Peyer's patch (tissue), 4 donors: ENCODE measurements at places on chromosomes 1 and 21. TPM values are rescaled to one million over a fixed set of nuclear protein-coding genes. Genes with fewer than 3 reads are reported as not detected.

ZNF648 gene
- not detected for total RNA-seq

PERM1 gene
- not detected for total RNA-seq

CACNA1S gene
- not detected for total RNA-seq

MRPL37 gene
- total RNA-seq, result 53.4 TPM

ADGRL4 gene
- total RNA-seq, result 3.2 TPM

TRAPPC10 gene
- total RNA-seq, result 92.3 TPM

SLC30A10 gene
- 18.9 TPM for total RNA-seq

HMGCS2 gene
- total RNA-seq, result 130 TPM

NIBAN1 gene
- 10.1 TPM for total RNA-seq

AMY2A gene
- not detected for total RNA-seq

DARS2 gene
- 10.3 TPM for total RNA-seq

ADAMTS4 gene
- 65.2 TPM for total RNA-seq

DNA sequence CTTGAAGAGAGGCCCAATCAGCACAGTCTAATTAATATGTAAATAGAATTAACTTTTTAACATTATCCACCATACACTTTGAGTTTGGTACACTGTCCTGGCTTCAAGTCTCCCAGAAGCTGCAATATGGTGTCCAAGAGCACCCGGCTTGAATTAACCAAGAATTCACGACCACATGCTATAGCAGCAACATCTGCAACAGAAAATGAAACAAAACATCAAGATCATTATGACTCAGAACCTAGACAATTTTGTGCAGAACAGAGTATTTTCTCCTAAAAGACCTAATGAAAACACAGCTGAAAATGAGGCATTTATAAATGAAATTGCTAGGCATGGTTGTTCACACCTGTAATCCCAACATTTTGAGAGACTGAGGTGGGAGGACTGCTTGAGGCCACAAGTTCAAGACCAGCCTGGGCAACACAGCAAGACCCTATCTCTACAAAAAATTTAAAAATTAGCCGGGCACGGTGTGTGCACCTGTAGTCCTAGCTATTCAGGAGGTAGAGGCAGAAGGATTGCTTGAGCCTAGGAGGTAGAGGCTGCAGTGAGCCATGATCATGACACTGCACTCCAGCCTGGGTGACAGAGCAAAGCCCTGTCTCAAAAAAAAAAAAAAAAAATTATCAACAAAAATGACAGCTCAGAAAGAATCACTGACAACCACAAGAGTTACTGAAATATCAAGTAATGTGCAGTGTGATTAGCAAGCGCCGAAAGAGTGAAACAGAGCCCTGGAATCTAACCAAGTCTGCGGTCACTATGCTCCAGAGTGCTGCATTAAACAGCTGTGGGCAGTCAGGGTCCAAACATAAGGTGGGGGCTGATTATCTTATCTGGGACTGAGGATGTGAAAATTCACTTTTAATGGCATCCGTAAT, 45.3 kb downstream of the HSF2BP start:
- no peak overlapping the region for H3K4me3 ChIP-seq
- no peak for DNase-seq
- no peaks in the 10 kb centered on the region for H3K27me3 ChIP-seq
- no peaks in the 10 kb centered on the region for H3K36me3 ChIP-seq
- no peak overlapping the region for H3K27ac ChIP-seq

DNA sequence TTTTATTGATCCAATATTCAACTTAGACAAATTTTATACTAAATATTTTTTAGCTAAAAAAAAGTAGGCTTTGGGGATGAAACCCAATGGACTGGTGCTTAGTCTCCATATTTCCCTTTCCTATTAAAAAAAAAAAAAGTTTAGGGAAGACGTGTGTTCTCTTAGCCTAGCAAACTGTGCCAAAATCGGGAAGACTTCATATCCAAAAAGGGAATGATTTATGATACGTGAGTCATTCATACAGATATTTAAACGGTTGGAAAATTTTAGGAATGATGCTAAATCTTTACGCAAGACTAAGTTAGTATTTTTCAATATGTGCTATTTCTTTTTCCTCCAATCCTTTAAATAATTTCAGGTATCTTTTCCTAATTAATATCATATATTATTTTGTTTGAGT, 50.7 kb downstream of the SPATA17 start:
- no peak overlapping the region for H3K27ac ChIP-seq
- H3K4me3 ChIP-seq, result no peak overlapping the region
- no peaks in the 10 kb centered on the region for H3K36me3 ChIP-seq
- H3K27me3 ChIP-seq, result no peaks in the 10 kb centered on the region
- no peak for DNase-seq
- no peaks in the 10 kb centered on the region for H3K4me1 ChIP-seq

GRCh38 chr1:5975133-5975880, 16.9 kb downstream of the NPHP4 start:
- no peaks in the 10 kb centered on the region for H3K27me3 ChIP-seq
- H3K36me3 ChIP-seq, result no peaks in the 10 kb centered on the region
- peak; percentile 74 for DNase-seq
- no peak overlapping the region for H3K27ac ChIP-seq
- H3K4me1 ChIP-seq, result no peaks in the 10 kb centered on the region

DNA sequence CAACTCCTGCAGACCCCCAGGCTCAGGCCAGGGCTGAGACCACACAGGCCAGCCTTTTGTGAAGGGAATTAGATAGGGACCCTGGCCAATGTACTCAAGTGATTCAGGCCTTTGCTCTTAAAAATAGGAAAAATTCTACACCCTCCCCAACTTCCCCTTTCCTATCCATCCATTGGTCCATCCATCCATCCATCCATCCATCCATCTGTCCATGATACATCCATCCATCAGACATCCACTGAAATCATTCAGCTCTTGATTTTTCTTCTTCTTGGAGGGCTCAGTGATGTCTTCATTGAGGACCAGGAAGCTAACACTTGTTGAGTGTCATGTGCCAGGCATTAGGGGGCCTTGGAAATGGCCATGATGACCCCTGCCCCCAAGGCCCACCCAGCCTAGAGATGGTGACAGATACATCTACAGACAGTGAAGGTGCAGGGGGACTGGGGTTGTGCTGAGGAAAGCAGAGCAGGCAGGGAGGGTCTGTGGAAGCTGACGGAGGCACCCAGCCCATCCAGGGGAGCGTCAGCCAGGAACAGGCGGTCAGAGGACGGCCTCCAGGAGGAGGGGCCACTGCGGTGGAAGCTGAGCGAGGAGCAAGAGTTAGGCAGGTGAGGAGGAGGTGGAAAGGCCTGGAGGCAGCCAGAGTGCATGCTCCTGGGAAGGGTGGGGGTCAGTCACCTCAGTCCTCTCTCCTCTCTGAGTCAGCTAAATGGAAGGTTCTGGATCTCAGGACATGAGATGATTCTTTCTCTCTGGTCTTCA, 81.9 kb downstream of the EPHB2 start:
- no peaks in the 10 kb centered on the region for H3K27me3 ChIP-seq
- H3K4me3 ChIP-seq, result no peak overlapping the region
- H3K36me3 ChIP-seq, result no peaks in the 10 kb centered on the region

DNA sequence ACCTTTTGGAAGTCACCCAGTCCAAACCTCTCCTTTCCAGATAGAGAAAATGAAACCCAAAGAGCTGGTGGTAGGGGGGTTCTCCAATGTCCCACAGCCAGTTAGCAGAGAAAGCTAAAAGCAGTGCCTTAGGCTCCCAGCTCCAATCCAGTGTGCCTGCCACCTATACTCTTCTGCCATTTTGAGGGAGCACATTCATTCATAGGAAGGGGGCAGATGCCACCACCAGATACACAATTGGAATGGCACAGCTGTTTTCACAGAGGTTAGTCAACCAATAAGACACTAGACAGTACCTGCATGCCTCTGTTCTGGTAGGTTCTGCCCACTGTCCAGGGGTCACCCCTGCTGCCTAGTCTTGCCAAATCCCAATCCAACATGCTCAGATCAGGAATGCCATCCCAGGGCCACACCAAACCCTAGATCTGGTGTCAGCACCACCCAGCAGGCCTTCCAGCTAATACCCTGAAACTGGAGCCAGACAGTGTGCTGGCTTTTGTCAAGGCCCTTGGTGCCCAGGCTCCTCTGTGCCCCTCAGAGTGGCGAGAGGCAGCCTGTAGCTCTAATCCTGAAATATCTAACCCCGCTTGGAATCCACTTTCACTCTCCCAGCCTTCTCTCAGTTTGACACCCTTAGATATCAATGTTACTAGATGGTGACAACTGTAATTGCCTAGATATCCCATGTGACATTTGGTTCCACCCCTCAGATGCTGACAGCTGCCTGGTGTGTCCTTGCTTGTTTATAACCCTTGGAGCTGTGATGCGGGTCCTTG, 178.6 kb downstream of the TGFBR3 start:
- H3K27ac ChIP-seq, result no peak overlapping the region
- H3K27me3 ChIP-seq, result no peaks in the 10 kb centered on the region
- no peak overlapping the region for H3K4me3 ChIP-seq
- DNase-seq, result no peak

DNA sequence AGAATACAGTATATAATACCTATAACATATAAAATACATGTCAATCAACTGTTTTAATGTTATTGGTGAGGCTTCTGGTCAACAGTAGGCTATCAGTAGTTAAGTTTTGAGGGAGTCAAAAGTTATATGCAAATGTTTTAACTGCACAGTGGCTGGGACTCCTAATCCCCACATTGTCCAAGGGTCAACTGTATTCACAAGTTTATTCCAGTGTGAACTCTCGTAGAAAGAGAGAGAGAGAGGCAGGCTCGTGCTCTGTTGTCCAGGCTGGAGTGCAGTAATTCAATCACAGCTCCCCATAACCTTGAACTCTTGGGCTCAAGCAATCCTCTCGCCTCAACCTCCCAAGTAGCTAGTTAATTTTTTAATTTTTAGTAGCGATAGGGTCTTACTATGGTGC, 66.0 kb downstream of the NRIP1 start:
- no peaks in the 10 kb centered on the region for H3K27me3 ChIP-seq
- H3K4me3 ChIP-seq, result no peak overlapping the region
- no peak overlapping the region for H3K27ac ChIP-seq
- H3K4me1 ChIP-seq, result no peaks in the 10 kb centered on the region
- DNase-seq, result no peak

DNA sequence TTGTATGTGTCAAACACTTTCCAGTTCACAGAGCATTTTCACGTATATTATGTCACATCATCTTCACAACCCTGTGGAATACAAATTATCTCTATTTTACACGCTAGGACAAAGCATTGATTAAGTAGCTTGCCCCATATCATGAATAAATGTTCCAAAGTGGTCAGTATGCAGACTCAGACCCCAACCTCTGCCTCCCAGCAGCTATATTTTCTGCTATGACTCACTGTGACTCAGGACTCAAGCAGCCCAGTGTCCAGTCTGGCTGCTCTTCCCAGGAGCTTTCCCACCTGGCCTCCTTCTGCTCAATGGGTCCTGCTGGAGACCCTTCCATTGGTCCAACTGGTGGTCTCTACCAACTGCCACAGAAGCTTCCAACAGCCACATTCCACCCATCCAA, 56.0 kb upstream of the RAP1A start:
- no peak overlapping the region for H3K27ac ChIP-seq
- no peak for DNase-seq
- H3K4me1 ChIP-seq, result peaks cover 4% of the 10 kb centered on the region
- H3K36me3 ChIP-seq, result no peaks in the 10 kb centered on the region
- H3K27me3 ChIP-seq, result no peaks in the 10 kb centered on the region
- H3K4me3 ChIP-seq, result no peak overlapping the region

DNA sequence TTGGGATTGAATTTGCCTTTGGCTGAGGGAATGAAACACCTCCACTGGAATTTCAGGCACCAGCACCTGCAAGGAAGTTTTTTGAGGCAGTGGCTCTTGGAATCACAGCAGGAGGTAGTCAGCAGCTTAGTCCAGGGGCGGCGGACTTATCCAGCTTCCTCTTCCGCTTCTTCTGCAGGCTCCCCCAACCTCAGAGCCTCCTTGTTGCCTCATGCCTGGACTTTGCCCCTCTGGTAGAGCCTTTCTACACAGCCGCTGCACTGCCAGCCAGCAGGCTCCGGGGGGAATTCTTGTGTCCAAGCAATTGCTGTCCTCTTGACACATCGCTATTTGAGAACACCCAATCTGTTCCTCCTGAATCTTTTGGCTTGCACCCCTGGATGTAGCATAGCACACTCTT, 4.4 kb upstream of the RHEX start:
- no peaks in the 10 kb centered on the region for H3K36me3 ChIP-seq
- DNase-seq, result no peak
- no peaks in the 10 kb centered on the region for H3K4me1 ChIP-seq
- peak overlapping the region; percentile 74 for H3K27ac ChIP-seq
- no peak overlapping the region for H3K4me3 ChIP-seq

GRCh38 chr1:149923626-149924025, 4.0 kb downstream of the SF3B4 start:
- DNase-seq, result no peak
- H3K4me3 ChIP-seq, result no peak overlapping the region
- peaks cover 44% of the 10 kb centered on the region for H3K36me3 ChIP-seq
- no peaks in the 10 kb centered on the region for H3K4me1 ChIP-seq

DNA sequence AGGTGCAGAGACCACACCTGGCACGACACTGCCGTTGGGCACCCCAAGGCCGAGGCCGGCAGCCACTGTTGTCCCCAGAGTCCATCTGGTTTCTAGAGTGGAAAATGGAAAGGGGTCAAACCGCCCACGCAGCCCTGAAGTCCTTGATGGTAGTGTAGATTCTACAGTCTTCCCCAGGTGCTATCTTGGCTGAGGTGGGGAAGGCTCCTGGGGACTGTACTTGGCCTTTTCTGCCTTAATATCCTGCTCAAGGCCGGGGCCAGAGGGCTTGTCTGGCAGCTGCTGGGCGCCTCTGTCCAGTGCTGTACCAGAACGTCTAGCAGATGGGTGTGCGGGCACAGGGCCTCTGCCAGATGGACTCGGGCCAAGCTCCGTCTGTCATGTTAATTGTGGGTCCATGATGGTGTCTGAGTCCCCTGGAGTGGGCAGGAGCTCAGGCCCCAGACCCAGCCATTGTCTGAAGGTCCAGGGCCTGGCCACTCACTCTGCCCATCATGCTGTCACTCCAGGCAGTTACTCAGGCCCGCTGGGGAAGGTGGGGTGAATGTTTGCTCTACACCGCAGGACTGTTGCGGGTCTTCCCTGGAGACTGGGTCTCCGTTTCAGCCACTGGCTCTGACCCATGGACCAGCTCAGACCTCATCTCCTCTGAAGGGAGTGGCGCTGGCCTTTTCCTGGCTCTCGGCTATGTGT, 161.9 kb upstream of the COL6A1 start:
- H3K36me3 ChIP-seq, result no peaks in the 10 kb centered on the region
- H3K4me1 ChIP-seq, result no peaks in the 10 kb centered on the region
- no peak overlapping the region for H3K27ac ChIP-seq
- H3K27me3 ChIP-seq, result no peaks in the 10 kb centered on the region

- H3K4me3 ChIP-seq, result no peak overlapping the region
- H3K36me3 ChIP-seq, result no peaks in the 10 kb centered on the region
- H3K4me1 ChIP-seq, result no peaks in the 10 kb centered on the region
- DNase-seq, result no peak
Observed at GRCh38 chr1:153032677-153033308, 1.8 kb downstream of the SPRR1B start.
